ENCODE measurements at places on chromosomes 6 and 20.

DNA sequence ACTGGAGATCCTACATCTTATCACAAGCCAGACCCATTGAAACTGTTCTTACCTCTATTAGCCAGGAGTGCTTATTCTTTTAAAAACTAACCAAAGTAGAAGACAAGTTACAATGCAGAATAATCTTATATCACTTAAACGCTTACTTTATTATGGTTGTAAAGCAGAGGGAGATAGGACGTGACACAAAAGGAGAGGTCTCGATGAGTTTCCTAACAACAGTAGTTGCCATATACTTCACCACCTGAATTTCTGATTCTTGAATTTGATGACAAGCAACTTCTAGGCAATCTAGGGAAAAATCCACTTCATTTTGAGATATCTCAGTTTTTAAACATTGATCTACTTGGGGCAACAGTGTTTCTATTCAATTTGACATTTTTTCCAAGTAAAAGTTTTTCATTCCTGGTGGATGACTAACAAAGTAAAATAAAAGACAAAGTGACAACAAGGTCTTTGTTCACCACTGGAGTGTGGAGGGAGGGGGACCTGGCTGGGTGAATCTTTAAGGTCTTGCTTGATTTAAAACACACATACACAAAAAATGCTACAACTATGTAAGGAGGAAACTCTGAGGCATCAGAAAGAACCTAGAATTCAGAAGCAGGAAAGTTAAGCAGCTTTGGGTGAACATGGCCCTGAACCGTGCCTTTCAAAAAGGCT is 110.9 kb downstream of the SMLR1 start:
- H3K27ac ChIP-seq, result no peak overlapping the region
- H3K4me1 ChIP-seq, result no peaks in the 10 kb centered on the region
- DNase-seq, result no peak
- H3K36me3 ChIP-seq, result peaks cover 7% of the 10 kb centered on the region

- H3K4me3 ChIP-seq, result no peak overlapping the region
- H3K27ac ChIP-seq, result no peak overlapping the region
- no peak for DNase-seq
- H3K4me1 ChIP-seq, result no peaks in the 10 kb centered on the region
- peaks cover 5% of the 10 kb centered on the region for H3K36me3 ChIP-seq
Measured at GRCh38 chr6:168014428-168014827, 17.0 kb downstream of the KIF25 start.

- H3K27ac ChIP-seq, result no peak overlapping the region
- H3K4me1 ChIP-seq, result no peaks in the 10 kb centered on the region
- no peaks in the 10 kb centered on the region for H3K36me3 ChIP-seq
- H3K4me3 ChIP-seq, result no peak overlapping the region
- DNase-seq, result no peak
- no peaks in the 10 kb centered on the region for H3K27me3 ChIP-seq
Measured at GRCh38 chr6:50097966-50098640, 48.4 kb upstream of the DEFB112 start.

DNA sequence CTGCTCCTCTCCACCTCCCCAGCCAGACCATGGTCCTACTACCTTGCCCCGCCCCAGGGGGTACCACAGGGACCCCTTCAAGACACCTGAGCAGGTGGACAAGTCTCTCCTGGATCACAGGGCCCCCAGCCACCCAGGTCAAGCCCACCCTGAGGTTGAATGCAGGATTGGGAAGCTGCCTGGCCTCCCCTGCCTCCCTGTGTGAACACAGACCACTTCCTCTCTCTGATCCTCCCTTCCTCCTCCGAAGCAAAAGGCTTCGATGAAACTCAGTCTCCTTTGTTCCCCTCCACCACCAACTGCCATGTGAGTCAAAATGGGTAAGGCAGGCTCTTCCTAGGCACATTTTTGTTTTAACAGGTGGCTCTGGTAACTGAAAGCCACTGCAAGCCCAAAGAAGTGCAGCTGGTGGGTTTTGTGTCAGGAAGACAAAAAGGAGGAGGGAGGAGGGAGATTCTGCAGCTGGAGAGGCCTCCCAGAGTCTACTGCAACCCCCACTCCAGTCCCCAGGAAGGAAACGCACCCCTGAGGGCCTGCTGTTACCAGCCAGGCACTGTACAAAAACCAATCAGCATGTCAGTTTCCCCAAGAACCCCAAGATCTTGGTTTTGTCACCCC is 5.4 kb downstream of the ADA start:
- no peak for DNase-seq
- H3K36me3 ChIP-seq, result no peaks in the 10 kb centered on the region
- peak overlapping the region; percentile 91 for H3K27ac ChIP-seq
- peaks cover 57% of the 10 kb centered on the region for H3K4me1 ChIP-seq
- H3K27me3 ChIP-seq, result no peaks in the 10 kb centered on the region

DNA sequence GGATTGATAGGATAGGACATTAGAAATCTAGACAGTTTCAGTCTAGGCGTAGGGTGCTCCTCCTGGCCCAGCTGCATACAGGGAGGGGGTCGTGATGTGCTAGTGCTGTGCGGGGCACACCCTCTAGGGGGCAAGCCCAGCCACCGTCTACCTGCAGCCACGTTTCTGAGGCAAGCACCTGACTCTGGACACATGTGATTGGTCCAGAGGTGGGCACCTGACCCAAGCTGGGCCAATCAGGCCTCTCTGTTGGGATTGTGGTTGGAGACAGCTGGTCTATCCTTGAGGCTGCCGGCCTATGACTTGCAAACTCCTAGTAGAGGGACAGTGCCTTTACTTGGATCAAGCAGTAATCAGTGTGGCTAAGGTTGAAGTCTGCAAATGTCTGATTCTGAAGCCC is 317.1 kb downstream of the BMP7 start:
- DNase-seq, result no peak
- no peaks in the 10 kb centered on the region for H3K4me1 ChIP-seq
- H3K4me3 ChIP-seq, result no peak overlapping the region
- H3K36me3 ChIP-seq, result no peaks in the 10 kb centered on the region
- H3K27me3 ChIP-seq, result peaks cover 2% of the 10 kb centered on the region

DNA sequence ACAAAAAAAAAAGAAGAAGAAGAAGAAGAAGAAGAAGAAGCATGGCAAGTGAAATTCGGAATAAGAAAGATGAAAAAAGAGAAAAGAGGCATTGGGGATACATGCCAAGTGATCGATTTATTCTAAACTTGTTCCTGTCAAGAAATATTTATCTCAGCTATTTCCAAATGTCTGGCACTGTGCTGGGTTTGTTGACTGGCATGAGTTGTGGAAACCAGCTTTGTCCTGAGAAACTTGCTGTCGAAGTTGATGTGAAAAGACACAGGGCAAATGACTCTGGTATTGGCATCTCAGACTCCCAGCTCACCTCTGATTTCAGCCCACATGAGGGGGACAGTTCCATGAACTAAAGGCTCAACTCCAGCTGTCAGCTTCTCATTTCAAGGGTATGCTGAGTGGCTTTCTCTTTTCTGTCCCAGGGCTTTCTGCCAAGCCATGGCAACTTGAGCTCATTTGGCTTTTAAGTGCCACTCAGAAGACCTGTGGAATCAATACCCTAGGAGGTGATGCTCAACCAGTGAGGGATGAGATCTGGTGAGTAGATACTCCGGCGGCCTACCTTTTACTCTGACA is 253.3 kb upstream of the JAG1 start:
- no peaks in the 10 kb centered on the region for H3K27me3 ChIP-seq
- DNase-seq, result no peak
- no peaks in the 10 kb centered on the region for H3K36me3 ChIP-seq
- H3K4me3 ChIP-seq, result no peak overlapping the region
- H3K4me1 ChIP-seq, result no peaks in the 10 kb centered on the region

DNA sequence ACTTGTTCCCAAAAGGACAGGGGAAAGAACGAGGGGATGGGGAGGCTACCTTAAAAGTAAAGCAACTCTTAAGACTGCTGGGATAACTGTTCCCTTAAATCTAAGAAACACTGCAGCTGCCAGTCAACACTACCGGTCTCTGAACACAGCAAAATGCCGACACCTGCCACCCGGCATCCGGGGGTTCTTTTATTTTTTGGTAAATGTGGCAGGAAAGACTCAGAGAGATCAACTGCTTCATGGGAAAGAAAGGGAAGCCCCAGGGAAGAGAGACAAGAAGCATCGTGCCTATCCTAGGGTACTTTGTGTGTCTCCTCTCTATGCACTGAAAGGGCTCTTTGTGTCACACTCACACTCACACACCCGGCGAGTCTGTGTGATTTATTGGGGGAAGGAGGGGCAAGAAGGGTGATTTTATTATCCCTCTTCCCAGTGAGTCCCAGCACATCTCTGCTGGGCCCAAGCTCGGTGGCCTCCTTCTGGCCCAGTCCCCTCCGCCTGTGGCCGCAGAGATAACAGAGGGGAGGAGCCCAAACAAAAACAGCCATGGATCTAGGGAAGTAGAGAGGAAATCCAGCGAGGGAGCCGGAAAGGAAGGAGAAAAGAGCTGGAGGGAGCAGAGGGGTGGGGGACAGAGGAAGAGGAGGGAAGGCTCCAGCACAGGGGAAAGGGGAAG is 1.4 kb downstream of the FYN start:
- no peaks in the 10 kb centered on the region for H3K27me3 ChIP-seq
- peak overlapping the region; percentile 91 for H3K4me3 ChIP-seq
- DNase-seq, result no peak
- H3K36me3 ChIP-seq, result no peaks in the 10 kb centered on the region
- H3K27ac ChIP-seq, result peak overlapping the region; percentile 91

Measured in memory B cell (primary cell).